Neural progenitor cell (in vitro differentiated cells): ENCODE measurements at places on chromosomes 13 and 19.

DNA sequence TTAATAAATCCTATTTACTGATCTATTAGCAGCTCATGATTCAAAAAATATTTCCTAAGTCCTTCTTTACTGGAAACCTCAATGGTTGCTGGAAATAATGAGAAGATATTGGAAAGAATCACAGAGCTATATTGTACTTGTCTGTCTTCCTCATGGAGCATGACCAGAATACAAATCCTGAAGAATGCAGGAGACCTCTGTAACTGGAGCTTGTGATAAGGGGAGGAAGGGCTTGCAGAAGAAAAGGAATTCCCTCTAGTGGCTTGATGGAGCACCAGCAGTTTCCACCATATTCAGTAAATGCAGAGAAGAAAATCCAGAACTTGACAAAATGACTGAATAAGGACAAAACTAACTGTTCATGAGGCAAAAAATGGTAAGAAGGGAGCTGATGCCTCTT is 1333.1 kb downstream of the EFNB2 start:
- DNase-seq: peak; percentile 56

GRCh38 chr13:99752373-99752772 is 219.2 kb downstream of the ZIC5 start:
- DNase-seq: no peak

- DNase-seq: no peak
Observed at GRCh38 chr19:21028969-21029268, 8.5 kb downstream of the ZNF430 start.

- no peak for DNase-seq
Observed at GRCh38 chr13:37375724-37376123, 222.8 kb downstream of the POSTN start.

GRCh38 chr19:16247353-16248182 is 49.9 kb downstream of the AP1M1 start:
- DNase-seq: peak; percentile 89

- no peak for DNase-seq
Observed at GRCh38 chr13:38348861-38349389, 726 bp upstream of the UFM1 start.

- no peak for DNase-seq
Observed at GRCh38 chr13:20141238-20142022, 19.4 kb downstream of the GJA3 start.

DNA sequence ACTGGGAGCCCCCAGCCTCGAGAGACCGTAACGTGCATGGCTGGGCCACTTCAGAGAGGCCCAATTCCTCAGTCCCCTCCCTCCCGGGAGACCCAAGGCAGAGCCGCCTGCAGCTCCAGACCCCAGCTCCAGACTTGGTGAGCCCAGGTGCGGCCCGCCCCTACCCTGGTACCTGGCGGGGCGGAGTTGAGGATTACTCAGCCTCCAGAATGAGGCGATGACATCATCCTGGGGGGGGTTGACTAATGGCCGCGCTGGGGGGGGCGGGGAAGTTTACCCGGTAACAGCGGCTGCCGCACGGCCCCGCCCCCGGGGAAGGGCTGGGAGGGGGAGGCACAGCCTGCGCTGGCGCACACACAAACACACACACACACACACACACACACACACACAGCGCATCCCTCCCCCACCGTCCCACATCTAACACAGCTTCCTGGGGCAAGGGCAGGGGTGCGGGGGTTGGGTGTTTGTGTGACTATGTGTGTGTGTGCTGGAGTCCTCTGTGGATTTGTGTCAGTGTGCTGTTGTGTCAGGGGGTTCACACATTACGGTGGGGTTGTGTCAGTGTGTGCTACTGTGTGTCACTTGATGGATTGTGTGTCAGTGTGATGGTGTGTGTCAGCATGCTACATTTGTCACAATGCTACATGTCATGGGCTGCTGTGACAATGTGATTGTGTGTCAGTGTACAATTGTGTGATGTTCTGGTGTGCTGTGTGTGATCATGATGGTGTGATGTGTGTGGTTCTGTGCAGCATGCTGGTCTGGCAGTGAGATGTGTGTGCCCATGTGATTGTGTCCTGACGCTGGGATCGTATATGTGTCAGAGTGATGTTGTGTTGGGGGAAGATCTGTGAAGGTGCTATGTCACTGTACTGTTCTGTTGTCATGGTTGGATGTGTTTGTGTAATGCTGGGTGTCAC is 10.3 kb upstream of the BBC3 start:
- DNase-seq: peak; percentile 74

DNA sequence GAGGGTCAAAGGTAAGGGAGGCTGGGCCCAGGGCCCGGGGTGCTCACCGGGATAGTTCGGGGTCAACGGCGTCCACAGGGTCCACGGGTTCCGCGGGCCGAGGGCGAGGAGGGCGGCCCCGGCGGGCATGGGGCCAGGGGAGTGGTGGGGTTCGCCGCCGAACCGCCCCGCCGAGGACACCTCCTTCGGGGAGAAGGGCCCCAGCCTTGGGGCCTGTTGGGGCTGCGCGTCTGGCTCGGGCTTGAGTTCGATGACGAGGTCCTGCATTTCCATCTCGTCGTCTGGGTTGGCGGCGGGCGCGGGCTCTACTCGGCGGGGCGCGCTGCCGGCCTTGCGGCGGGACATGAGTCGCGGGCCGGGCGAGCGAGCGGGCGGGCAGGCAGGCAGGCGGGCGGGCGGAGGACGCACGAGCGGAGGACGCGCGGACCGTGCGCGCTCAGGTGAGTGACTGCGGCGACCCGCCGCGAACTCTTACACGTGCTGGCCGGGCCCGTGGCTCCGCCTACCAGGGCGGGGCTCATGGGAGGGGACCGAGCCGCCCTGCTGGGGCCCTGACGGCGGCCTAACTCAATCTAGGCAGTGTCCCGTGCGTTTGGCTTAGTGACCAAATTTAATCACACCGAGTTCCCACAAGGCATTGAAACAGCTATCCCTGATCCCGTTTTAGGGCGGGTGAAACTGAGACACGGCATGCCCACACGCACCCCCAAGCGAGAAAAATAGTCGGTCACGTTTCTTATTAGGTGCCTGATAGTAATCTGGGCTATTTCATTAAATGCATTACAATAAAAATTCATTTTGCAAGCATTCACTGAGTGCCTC is at the start of gene ZNF296:
Gene ZNF296, minus strand, starts transcription at position 450 of the 822 bp plus-strand sequence. Its CDS starts 105 bp downstream, at position 345.
- peak; percentile 91 for DNase-seq

- DNase-seq: no peak
Observed at GRCh38 chr13:94233837-94234236, 245.6 kb downstream of the DCT start.

DNA sequence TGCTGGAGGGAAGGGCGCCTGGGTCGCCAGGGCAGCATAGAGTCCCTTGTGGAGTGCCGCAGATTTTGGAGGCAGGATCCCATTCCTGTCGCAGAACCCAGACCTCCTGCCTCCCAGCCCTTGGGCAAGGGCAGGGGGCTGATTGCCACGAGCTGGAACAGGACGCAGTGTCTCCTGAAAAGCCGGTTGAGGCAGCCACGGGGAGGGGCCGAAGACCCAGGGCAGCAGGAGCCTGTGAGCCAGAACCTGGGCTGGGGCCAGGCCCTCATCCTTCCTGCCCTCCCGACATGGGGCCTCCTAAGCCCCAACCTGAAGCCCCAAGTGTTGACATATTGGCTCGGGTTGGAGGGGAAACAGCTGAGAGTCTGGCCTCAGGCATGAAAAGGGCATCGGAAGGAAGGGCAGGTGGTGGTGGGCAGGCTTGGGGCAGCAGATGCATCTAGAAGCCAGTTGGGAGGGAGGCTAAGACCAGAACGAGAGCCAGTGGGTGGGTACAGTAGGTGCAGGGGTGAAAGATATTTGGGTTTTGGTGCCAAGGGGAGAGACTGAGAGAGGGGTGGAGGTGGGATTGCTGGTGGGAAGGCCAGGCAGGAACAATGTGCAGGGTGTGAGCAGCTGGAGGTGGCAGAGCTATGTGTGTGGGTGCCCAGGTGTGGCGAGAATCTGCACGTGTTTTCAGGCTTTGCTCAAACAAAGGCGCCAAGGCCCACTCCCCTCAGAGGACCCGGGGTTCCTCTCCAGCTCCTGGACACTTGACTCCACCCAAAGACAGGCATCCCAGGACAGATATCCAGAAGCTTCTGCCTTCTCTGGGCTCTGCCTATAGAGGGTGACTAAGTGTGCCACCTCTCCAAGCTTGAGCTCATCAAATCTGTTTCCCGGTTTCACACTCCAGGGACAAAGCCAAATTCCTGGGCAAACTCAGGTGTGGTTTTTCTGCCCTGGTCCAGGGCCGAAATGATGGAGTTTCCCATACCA is 1.4 kb upstream of the SBSN start:
- no peak for DNase-seq

- DNase-seq: no peak
Observed at GRCh38 chr13:90640976-90641375, 706.5 kb upstream of the MIR17HG start.

- no peak for DNase-seq
Observed at GRCh38 chr13:58865286-58865685, 1233.7 kb downstream of the PCDH17 start.

- DNase-seq: no peak
Observed at GRCh38 chr13:34217343-34218025, 399.5 kb downstream of the RFC3 start.

- peak; percentile 61 for DNase-seq
Observed at GRCh38 chr13:37870895-37871550, 1.5 kb upstream of the TRPC4 start.

- peak; percentile 39 for DNase-seq
Observed at GRCh38 chr19:3357992-3358688, 8.2 kb upstream of the NFIC start.

GRCh38 chr19:38228491-38229439 is 4.7 kb upstream of the DPF1 start:
- peak; percentile 87 for DNase-seq

GRCh38 chr19:16951529-16951928 is 62.7 kb downstream of the F2RL3 start:
- DNase-seq: no peak

- DNase-seq: no peak
Observed at GRCh38 chr19:2728783-2729387, 7.7 kb upstream of the DIRAS1 start.

GRCh38 chr13:114110091-114110829 is 22.2 kb downstream of the RASA3 start:
- DNase-seq: peak; percentile 68

GRCh38 chr19:13017306-13018034 is 22.2 kb downstream of the NFIX start:
- no peak for DNase-seq

GRCh38 chr19:5332501-5332900 is 8.1 kb downstream of the PTPRS start:
- no peak for DNase-seq

DNA sequence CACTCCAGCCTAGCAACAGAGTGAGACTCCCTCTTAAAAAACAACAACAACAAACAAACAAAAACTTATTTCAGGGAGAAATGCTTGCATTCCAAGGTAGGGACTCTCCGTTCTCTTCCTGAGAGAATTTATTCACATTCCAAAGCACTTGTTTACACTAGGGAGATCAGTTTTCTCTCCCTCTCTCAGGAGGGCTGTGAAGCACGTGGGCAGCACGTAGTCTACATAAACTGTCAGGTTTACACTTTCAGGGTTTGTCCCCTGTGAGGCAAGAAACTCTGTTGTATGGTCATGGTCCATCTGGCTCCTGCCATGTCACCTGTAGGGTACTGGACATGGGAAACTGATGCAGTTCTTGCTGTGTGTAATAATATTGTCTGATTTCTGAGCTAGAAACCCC is 31.6 kb downstream of the WDR87 start:
- no peak for DNase-seq

DNA sequence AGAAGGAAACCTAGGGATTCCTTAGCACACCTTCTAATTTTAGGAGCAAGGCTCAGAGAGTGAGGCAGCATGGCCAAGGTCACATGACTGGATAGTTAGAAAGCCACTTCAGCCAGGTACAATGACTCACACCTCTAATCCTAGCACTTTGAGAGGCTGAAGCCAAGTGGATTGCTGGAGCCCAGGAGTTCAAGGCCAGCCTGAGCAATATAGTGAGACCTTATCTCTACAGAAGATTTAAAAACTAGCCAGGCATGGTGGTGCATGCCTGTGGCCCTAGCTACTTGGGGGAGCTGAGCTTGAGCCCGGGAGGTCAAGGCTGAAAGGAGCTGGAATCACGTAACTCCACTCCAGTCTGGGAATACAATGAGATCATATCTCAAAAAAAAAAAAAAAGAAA is 69.2 kb downstream of the TEX26 start:
- DNase-seq: no peak

GRCh38 chr13:39129213-39129612 is 91.0 kb downstream of the NHLRC3 start:
- DNase-seq: peak; percentile 8

DNA sequence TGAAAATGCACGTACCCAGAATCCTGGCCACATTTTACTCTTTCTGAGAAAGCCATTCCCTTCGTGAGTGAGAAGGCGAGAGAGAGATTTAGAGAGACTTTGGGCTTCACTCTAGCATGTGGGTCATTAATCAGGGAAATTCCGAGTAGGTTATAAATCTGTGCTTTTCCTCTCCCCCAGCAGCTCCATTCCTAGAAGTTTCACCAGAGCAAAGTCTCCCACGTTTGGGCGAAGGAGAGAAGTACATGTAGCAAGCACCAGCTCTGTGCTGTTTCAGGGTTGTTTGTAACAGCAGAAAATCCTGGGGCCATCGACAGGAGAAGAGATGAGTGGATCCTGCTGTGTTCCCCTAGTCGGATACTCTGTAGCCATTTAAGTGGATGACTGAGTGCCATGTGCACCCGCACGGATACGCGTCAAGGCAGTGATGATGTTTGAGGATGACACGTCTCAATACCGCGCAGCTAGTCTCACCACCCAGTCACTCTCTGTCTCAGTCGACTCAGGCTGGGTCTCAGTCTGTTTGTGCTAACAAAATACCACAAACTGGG is 131.8 kb upstream of the PEG3 start:
- no peak for DNase-seq

GRCh38 chr13:62524061-62524460 is 1108.4 kb upstream of the PCDH20 start:
- DNase-seq: no peak
